ENCODE measurements at places on chromosomes 3 and 15. TPM values are rescaled to one million over a fixed set of nuclear protein-coding genes. Genes with fewer than 3 reads are reported as not detected.

DNA sequence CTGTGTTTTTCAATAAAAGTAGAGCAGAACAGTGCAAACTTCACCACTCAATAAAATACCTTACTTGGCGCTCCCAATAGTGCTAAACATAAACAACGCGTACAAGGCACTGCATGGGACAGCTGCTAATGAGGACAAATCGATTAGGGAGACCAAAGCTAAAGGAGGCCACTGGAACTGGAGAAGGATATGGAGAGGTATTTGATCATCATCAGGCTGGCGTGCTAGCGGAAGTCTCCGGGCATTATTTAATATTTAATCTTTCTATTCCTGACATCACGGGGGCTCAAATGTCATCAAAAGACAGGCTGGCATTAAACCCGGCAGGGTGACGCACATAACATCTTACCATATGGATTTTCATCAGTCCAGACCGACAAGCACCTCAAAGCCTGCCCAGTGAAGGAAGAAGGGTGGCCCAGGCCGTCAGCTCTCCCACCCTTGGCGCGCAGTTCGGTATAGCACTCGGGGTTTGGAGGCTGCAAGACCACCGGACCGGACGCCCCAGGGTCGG is 604 bp downstream of the CCPG1 start:
- no peak for DNase-seq
- H3K27me3 ChIP-seq: no peaks in the 10 kb centered on the region
- peak overlapping the region; percentile 77 for H3K27ac ChIP-seq
- H3K4me1 ChIP-seq: peaks cover 32% of the 10 kb centered on the region
- H3K4me3 ChIP-seq: peak overlapping the region; percentile 79
- no peaks in the 10 kb centered on the region for H3K36me3 ChIP-seq

GRCh38 chr3:87390353-87390752 is 114.0 kb upstream of the POU1F1 start:
- H3K27me3 ChIP-seq: peaks cover 2% of the 10 kb centered on the region
- no peak overlapping the region for H3K27ac ChIP-seq
- no peak overlapping the region for H3K4me3 ChIP-seq
- no peak for DNase-seq

DNA sequence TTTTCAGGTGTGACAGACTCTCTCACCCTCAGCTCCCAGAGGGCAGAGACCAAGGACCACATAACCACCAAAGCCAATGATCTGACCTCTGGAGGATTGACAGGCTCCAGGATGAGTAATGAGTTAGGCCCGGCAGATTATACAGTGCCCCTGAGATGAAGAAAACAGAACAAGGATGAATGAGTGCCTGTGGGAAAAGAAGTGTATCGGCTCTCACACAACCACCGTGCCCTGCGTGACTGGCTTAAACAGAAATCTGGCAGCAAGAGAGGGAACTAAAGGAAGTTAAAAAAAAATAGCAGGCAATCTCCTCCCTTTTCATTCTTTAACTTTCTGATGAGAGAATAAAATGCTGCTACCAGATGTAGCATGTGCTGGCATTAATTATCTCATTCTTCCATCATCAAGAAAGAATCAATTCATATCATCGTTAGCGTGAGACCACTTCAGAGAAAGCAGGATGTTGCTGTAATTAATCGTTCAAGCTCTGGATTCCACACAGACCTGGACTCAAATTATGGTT is 227.5 kb upstream of the COL8A1 start:
- no peaks in the 10 kb centered on the region for H3K36me3 ChIP-seq
- no peaks in the 10 kb centered on the region for H3K27me3 ChIP-seq
- no peak overlapping the region for H3K4me3 ChIP-seq

- H3K36me3 ChIP-seq: no peaks in the 10 kb centered on the region
- no peak for DNase-seq
- H3K4me3 ChIP-seq: no peak overlapping the region
- H3K4me1 ChIP-seq: no peaks in the 10 kb centered on the region
- no peak overlapping the region for H3K27ac ChIP-seq
These were observed 348.0 kb upstream of the DPPA4 start for GRCh38 chr3:109685084-109686079.

The REC114 gene
- not detected for total RNA-seq

DNA sequence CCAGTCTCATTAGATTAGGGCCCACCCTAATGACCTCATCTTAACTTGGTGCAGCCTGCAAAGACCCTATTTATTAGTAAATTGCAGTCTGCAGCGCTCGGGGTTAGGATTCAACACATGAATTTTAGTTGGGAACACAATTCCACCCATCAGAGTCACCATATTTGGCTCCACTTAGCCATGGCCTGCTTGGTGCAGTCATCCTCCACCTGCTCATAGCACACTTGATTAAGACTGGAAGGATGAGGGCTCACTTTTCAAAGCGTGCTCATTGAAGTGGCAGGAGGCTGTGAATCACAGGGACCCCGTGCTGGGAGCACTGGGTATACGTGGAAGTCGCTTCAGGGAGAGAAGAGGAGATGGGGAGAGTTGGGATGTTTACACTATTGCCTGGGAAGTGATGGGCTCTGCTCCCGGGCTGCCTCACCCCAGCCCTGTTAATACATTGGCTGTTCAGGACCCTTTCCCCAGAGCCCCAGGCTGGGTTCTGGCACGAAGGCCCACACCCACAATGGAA is 68.2 kb downstream of the ASB7 start:
- peaks cover 4% of the 10 kb centered on the region for H3K4me1 ChIP-seq
- DNase-seq: no peak
- H3K27ac ChIP-seq: no peak overlapping the region

- no peak overlapping the region for H3K27ac ChIP-seq
- no peaks in the 10 kb centered on the region for H3K36me3 ChIP-seq
- H3K4me3 ChIP-seq: no peak overlapping the region
- DNase-seq: no peak
- H3K4me1 ChIP-seq: no peaks in the 10 kb centered on the region
- H3K27me3 ChIP-seq: no peaks in the 10 kb centered on the region
These were observed 190.0 kb downstream of the EFHB start for GRCh38 chr3:19744047-19744446.

The GXYLT2 gene
- 0.11 TPM for total RNA-seq

The CYP1A2 gene
- total RNA-seq: not detected

DNA sequence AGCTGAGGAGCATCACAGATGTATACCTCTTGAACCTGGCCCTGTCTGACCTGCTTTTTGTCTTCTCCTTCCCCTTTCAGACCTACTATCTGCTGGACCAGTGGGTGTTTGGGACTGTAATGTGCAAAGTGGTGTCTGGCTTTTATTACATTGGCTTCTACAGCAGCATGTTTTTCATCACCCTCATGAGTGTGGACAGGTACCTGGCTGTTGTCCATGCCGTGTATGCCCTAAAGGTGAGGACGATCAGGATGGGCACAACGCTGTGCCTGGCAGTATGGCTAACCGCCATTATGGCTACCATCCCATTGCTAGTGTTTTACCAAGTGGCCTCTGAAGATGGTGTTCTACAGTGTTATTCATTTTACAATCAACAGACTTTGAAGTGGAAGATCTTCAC is 3.0 kb downstream of the CCR8 start:
- no peaks in the 10 kb centered on the region for H3K36me3 ChIP-seq
- no peak for DNase-seq
- no peak overlapping the region for H3K27ac ChIP-seq
- no peak overlapping the region for H3K4me3 ChIP-seq

DNA sequence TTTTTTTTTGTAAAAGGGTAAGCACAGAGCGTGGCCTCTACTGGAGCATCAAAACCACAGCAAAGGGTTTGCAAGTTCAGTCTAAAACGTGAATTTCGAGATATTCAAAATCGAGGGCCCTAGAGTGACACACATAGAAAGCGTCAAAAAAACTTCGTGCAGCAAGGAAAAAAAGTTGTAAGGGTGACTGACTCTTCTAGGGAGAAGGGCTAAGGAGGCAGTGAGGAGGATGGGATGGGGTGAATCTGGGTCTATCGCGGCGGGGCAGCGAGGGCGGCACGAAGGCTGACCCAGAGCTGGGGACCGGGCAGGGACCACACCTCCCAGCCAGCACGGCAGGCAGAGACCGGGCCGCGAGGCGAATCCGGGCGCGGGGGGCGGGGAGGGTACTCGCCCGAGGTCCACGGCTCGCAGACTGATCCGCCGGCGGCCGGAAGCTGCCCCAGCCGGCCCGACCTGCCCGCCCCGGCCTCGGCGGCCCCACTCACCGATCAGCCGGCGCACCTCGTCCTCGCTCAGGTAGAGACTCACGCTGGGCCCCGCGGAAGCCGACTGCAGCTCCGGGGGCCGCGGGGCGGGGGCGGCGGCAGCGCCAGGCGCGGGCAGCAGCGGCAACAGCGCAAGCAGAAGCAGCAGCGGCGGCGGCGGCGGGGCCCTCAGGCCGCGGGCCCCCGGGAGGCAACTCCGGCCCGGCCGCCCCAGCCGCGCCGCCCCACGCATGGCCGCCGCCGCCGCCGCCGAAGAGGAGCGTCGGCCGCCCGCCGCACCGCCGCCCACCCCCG is 533 bp downstream of the RYK start:
- peak overlapping the region; percentile 93 for H3K27ac ChIP-seq
- H3K4me1 ChIP-seq: peaks cover 67% of the 10 kb centered on the region
- peaks cover 2% of the 10 kb centered on the region for H3K27me3 ChIP-seq
- DNase-seq: peak; percentile 53

DNA sequence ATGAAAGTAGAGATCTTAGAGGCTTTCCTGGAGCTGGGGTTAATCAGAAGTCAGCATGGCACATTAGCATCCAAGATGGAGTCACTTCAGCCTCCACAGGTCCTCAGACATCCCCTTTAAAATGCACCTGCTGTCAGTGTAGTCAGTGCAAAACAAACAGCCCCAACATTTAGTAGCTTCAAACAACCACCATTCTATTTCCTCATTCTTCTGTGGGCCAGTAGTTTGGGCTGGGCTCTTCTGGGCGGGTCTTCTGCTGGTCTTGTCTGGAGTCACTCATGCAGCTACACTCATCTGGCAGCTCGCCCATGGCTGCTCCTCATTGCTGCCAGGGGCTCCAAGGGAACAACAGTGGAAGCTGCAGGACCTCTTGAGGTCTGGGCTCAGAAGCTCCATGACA is 99.9 kb downstream of the TLE3 start:
- no peak overlapping the region for H3K27ac ChIP-seq
- no peaks in the 10 kb centered on the region for H3K27me3 ChIP-seq

GRCh38 chr3:185555860-185556347 is 3.5 kb upstream of the LIPH start:
- peaks cover 3% of the 10 kb centered on the region for H3K27me3 ChIP-seq
- no peak overlapping the region for H3K27ac ChIP-seq
- H3K4me3 ChIP-seq: no peak overlapping the region
- H3K36me3 ChIP-seq: no peaks in the 10 kb centered on the region

The KCNMB3 gene
- total RNA-seq: 0.34 TPM

GRCh38 chr15:93486407-93487117 is 397.6 kb upstream of the RGMA start:
- H3K27me3 ChIP-seq: peaks cover 2% of the 10 kb centered on the region
- H3K4me3 ChIP-seq: no peak overlapping the region
- DNase-seq: no peak
- no peaks in the 10 kb centered on the region for H3K36me3 ChIP-seq
- H3K27ac ChIP-seq: no peak overlapping the region
